GF-D8 (cell line): ENCODE measurements at places on chromosomes 12 and 14.

DNA sequence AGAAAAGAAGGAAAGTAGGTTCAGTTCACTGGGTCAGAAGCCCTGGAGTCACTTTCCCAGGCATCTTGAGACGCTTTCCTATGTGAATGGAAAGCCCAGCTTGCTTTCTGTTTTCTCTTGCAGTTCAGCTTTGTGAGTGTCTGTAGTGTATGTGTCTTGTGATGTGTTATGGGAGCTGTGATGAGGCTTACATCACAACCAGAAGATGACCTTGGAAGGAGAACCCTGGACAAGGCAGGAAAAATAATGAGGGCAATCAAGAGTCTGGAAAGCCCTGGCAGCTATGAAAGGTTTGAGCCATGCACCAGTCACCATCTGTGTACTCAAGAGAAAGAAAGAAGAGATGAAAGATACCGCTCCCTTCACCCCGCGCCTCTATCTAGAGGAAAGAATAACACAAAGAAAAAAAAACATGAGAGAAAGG lies 35.2 kb upstream of the PTGR2 start:
- DNase-seq = no peak

DNA sequence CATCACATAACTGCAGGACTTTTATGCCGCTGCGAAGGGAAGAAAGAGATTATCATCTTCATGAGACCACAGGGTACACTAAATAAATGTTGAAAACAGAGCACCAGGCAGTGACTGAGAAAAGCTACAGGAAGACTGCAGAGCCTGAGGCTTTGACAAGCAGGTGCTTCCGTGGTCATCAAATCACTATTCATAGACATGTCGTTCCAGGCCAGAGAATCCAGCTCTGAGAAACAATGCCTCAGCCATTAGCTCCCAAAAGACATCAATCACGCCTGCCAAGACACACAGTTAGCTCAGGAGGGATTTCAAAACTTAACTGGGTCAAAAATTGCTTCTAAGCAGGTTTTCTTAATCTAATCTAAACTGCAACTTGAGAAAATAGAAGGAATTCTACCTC lies 47.2 kb upstream of the GARIN6 start:
- no peak for DNase-seq

DNA sequence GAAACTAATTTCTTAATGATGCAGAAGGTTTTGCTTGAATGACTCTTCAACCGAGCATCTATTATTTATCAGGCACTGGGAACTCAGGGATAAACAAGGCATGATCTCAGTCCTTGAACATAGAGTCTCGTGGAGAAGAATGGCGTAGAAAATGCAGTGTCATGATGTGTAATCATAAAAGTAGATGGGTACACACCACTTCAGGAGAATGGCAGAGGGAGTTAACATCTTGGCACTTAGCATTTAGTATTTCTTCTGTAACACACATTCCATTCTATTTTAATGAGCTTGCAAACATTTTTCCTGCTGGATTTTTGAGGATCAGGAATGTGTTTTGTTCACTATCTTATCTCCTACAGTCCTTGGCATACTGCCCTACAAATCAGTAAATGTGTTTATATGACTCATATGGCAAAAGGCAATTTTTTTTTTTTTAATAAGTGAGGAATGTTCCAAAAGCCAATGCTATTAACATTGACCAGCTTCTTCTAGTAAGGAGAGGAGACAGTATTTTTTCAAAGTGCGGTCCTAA lies 3.8 kb downstream of the TXNRD1 start:
- DNase-seq = peak; percentile 33

DNA sequence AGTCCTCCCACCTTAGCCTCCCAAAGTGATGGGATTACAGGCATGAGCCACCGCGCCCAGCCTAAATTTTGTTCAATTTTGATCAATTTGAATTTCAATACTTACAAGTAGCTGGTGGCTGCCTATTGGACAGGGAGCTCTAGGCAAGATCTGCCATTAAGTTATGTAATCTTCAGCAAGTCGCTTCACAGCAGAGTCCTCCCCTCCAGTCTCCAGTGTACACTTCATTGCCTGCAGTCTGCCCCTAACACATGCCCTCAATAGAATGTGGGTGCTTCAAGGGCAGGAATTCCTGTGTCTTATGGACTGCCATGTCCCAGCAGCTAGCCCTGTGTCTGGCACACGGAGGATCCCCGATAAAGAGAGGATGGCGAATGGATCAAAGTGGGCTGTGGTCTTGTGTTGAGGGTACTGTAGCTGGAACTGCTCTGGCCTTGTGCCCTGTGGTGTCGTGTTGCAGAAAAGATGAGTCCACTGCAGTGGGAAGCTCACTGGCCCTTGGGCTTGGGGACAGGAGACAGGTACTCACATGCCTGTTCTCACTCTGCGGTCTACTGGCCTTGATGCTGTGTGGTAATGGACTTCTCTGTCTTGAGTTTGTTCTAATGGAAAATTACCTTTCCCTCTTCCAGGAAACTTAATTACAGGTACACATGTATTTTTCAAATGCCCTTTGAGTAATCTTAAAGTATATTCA lies 67.6 kb downstream of the TECPR2 start:
- DNase-seq = no peak

DNA sequence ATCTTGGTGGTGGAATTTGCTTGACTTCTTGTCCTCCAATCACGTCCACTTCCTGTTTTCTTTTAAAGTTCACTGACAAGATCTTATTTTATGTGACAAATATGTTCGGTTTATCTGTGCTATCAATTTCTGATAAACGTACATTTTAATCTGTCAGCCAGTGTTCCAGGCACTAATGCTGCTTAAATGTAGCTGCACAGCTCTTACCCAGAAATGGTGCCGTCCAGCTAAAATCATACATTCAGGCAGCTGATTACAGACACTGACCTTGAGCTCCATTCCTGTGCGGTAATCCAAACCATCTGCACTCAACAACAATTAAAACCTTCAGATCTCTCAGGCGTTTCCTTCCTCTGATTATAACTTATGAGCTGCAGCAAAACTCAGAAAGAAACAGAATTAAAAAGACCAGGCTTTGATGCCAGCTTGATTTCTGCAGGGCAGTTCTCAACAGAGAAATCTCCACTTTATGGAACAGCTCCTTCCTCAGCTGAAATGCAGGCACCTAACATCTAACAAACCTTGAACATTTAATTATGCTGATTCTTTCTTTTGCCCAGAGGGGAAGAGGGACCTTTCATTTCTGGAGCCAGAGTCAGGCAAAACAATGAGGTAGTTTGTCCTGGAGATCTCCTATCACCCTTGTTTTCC lies 26.4 kb upstream of the RASSF3 start:
- DNase-seq = no peak

DNA sequence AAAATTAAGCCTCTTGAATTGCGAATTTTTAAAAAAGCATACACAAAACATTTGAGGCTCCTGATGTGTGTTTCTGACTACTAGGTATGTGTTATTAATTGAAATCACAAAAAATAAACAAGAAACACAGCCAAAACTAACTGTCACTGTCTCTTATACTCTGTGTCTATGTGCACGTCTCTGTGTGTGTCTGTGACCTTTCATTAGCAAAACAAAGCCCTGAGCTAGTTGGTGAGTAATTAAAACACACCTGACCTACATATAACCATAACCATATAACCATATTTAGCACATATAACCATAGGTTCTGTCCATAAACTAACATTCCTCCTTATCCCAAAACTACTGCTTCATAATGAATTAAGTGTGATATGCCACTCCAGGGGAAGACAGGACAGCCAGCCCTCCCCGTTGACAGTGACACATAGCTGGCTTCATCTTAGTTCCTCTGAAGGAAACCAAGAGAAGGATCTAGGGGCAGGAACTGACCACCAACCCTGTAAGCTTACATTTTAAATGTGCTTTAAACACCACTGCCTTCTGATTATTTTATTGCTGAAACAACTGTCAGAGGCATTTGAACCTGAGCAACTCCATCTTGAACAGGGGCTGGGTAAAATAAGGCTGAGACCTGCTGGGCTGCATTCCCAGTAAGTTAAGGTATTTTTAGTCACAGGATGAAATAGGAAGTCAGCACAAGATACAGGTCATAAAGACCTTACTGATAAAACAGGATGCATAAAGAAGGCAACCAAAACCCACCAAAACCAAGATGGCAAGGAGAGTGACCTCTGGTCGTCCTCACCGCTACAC lies 106.7 kb downstream of the PPP2R5E start:
- DNase-seq = no peak

GRCh38 chr12:84585776-84586395 lies 326.7 kb downstream of the SLC6A15 start:
- no peak for DNase-seq

GRCh38 chr12:111870216-111870615 lies 28.2 kb downstream of the MAPKAPK5 start:
- no peak for DNase-seq
